ENCODE measurements at places on chromosomes 3 and 15.

DNA sequence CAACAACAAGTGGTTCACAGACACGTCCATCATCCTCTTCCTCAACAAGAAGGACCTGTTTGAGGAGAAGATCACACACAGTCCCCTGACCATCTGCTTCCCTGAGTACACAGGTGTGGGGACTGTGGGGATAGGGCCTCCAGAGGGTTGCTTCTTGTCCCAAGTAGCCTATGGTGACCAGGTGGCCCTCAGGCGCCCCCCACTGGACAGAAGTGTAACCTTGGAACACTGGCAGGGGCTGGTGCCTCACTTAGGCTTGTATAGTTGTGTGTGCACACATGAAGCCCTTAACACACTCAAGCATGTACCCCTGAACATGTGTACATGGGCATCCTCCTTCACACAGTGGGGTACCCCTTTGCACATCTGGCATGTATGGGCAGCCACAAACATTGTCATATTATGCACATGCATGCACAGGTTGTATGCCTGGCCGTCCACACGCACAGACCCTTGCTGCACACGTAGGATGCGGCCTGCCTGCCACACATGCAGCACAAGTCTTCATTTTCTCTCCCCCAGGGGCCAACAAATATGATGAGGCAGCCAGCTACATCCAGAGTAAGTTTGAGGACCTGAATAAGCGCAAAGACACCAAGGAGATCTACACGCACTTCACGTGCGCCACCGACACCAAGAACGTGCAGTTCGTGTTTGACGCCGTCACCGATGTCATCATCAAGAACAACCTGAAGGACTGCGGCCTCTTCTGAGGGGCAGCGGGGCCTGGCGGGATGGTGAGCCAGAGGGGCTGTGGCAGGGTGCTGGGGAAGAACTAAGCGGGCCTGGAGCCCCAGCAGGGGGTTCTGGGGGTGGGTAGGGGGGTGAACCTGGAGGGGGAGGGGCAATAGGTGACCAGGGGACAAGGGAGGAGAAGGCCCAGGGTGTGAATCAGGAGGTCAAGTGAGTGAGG is 11.7 kb upstream of the SEMA3B start:
- H3K27ac ChIP-seq: peak overlapping the region; percentile 96
- H3K4me3 ChIP-seq: no peak overlapping the region
- peaks cover 78% of the 10 kb centered on the region for H3K4me1 ChIP-seq

DNA sequence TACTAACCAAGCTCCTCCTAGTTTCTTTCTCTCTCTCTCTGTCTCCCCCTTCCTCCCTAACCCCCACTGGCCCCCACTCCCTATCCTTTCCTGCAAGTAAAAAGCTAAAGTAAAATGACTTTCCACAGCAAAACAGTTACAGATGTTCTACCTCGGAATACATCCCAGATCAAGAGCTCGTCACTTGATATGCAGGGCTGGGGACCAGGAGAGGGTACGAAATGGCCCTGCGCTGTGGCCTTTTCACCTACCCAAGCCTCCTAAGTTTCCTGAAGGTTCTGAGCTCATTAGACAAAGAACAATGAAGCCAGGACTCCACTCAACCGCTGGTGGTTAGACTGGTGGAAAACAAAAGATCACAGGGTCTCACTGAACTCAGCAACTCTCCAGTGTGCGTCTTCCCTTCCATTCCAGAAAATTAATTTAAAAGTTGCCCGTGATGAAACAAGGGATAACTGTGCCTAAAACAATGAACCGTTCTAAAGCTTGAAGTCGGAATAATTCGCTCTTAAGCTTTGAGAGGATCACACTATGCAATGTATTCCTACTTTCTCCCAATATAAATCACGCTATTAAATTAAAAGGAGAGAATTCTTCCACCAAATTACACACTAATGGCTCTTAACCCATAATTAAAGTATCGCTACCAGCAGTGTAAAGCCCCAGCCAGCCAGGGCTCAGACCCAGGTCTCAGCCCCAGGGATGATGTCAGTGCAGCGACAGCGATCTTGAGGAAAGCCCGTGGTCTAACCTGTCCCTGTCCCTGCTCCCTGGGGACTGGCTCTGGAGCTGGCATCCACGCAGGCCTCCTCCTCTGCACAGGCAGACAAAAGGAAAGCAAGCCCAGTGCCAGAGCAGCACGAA is 5.0 kb downstream of the VGLL4 start:
- H3K4me1 ChIP-seq: peaks cover 72% of the 10 kb centered on the region
- no peak for DNase-seq
- H3K4me3 ChIP-seq: peak overlapping the region; percentile 15
- no peaks in the 10 kb centered on the region for H3K27me3 ChIP-seq
- no peaks in the 10 kb centered on the region for H3K36me3 ChIP-seq

- DNase-seq: no peak
- no peak overlapping the region for H3K27ac ChIP-seq
- no peaks in the 10 kb centered on the region for H3K27me3 ChIP-seq
- H3K4me3 ChIP-seq: no peak overlapping the region
- H3K4me1 ChIP-seq: peaks cover 5% of the 10 kb centered on the region
- peaks cover 45% of the 10 kb centered on the region for H3K36me3 ChIP-seq
Measured at GRCh38 chr3:100319951-100320350, 14.6 kb upstream of the NIT2 start.

- H3K4me3 ChIP-seq: no peak overlapping the region
- no peak overlapping the region for H3K27ac ChIP-seq
- no peak for DNase-seq
- no peaks in the 10 kb centered on the region for H3K36me3 ChIP-seq
- no peaks in the 10 kb centered on the region for H3K4me1 ChIP-seq
Measured at GRCh38 chr3:152050903-152051302, 177.5 kb downstream of the SUCNR1 start.

GRCh38 chr3:156218353-156218744 is 98.0 kb downstream of the KCNAB1 start:
- H3K36me3 ChIP-seq: no peaks in the 10 kb centered on the region
- H3K4me1 ChIP-seq: no peaks in the 10 kb centered on the region
- DNase-seq: no peak
- no peak overlapping the region for H3K4me3 ChIP-seq

DNA sequence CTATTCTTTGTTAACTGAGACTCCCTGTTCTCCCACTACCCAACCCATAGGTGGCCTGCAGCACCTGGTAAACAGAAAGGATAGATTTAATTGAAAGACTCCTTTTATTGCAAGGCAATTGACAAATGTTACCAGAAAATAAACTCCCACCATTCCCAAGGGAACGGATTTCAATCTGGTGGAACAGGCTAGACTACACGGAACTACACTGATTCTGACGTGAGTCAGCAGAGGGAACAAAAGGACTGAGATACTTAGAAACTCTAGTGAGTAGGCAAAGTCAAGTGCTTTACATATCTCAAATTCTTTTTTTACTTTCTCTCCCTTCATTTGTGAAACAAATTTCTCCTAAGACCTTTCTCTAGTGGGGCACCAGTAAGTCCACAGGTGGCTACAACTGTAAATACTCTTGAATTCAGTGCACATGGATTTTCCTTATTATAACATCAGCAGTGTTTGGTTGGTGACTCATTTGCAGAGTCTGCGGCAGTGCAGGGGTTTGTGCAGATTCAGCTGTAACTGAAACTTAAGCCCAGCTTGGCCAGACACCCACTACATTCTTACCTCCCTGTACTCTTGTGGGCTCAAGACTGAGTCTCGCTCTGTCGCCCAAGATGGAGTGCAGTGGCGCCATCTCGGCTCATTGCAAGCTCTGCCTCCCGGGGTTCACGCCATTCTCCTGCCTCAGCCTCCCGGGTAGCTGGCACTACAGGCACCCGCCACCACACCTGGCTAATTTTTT is 34.3 kb upstream of the PLSCR2 start:
- DNase-seq: no peak
- H3K4me1 ChIP-seq: peaks cover 24% of the 10 kb centered on the region
- H3K4me3 ChIP-seq: no peak overlapping the region

DNA sequence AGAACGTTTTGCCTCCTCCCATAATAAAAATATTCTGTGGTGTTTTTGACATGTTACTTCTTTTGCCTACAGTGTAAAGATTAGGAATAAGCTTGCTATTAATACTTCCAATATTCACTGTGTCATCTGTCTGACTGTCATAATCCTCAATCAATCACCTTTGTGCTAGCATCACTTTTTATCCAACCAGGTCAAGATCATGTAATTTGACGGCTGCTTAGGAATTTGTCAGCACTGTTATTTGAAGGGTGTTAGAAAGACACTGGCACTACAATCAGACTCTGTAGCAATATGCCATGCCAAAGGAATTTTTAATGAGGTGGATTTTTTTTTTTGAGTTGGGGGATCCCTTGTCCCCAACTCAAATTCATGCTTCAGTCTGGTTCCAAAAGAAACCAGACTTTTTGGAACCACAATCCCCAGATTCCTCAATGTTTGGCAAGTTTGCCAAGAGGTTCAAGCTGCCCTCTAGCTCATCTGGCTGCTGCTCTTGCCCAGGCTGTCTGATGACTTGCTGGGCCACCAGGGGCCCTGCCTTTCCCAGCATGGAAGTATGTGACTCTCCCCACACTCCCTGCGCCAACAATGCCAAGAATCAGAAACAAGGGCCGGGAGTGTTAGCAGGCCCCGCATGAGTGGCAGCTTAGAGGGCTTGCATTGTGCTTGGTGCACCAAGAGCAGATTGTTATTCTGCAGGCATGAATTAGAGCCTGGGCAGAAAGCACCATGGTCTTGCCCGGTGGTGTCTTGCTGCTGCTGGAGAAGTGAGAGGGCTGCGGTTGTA is 58.6 kb upstream of the TSC22D2 start:
- H3K36me3 ChIP-seq: no peaks in the 10 kb centered on the region
- peaks cover 6% of the 10 kb centered on the region for H3K4me1 ChIP-seq
- H3K27me3 ChIP-seq: no peaks in the 10 kb centered on the region
- H3K27ac ChIP-seq: peak overlapping the region; percentile 39
- DNase-seq: peak; percentile 68

- no peaks in the 10 kb centered on the region for H3K4me1 ChIP-seq
- H3K36me3 ChIP-seq: no peaks in the 10 kb centered on the region
- H3K4me3 ChIP-seq: no peak overlapping the region
- peak; percentile 47 for DNase-seq
- no peak overlapping the region for H3K27ac ChIP-seq
Measured at GRCh38 chr15:59622289-59622688, 10.7 kb downstream of the GCNT3 start.

DNA sequence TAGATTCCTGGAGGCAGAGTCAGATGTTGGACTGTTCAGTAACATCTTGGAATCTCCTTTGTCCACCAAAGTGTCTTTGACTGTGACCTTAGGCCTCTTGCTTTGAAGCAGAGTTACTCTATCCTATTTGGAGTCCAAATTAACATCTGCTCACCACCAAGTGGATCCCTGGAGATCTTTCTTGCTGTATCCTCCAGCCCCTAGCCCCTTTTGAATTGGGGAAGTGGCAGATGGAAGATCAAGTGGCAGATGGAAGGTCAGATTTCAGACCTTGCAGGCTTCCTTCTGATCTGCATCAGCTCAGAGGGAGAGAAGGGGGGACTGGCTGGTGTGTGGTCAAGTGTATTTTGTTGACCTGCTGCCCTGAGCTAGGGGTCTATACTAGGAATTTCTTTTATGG is 125.0 kb upstream of the ROPN1 start:
- no peaks in the 10 kb centered on the region for H3K27me3 ChIP-seq
- no peaks in the 10 kb centered on the region for H3K36me3 ChIP-seq
- H3K4me1 ChIP-seq: peaks cover 26% of the 10 kb centered on the region
- DNase-seq: no peak
- H3K4me3 ChIP-seq: no peak overlapping the region

- H3K27me3 ChIP-seq: no peaks in the 10 kb centered on the region
- no peak overlapping the region for H3K27ac ChIP-seq
- no peaks in the 10 kb centered on the region for H3K4me1 ChIP-seq
- H3K4me3 ChIP-seq: no peak overlapping the region
Measured at GRCh38 chr3:104520228-104520655, 846.5 kb upstream of the ALCAM start.

- no peak for DNase-seq
- H3K27ac ChIP-seq: no peak overlapping the region
Measured at GRCh38 chr3:68007621-68008226, 353.3 kb upstream of the SUCLG2 start.

GRCh38 chr3:170809007-170809974 is 60.7 kb downstream of the RPL22L1 start:
- no peak overlapping the region for H3K27ac ChIP-seq
- no peaks in the 10 kb centered on the region for H3K4me1 ChIP-seq
- no peak overlapping the region for H3K4me3 ChIP-seq
- no peaks in the 10 kb centered on the region for H3K36me3 ChIP-seq
- DNase-seq: no peak
